ENCODE measurements at places on chromosomes 3 and 15.

DNA sequence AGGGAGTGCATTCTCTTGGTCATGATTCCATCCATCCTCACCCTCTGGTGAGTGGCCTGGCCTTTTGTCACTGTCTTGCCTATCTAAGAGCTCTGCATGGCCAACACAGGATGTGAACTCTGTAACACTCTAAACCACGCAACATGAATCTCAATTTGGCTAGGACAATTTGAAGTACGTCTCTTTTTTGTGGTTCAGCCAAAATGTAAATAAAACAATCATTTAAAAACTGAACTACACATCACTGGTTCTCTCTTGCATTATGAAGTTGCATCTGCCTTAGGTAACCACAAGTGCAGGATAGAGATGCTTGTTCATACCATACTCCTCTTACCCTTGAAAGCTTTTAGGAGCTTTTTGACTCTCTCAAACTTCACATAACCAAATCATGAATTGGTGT lies 27.3 kb downstream of the CCR3 start:
- no peak for DNase-seq

- no peak for DNase-seq
These were observed 431.8 kb downstream of the TBL1XR1 start for GRCh38 chr3:176765382-176765900.

DNA sequence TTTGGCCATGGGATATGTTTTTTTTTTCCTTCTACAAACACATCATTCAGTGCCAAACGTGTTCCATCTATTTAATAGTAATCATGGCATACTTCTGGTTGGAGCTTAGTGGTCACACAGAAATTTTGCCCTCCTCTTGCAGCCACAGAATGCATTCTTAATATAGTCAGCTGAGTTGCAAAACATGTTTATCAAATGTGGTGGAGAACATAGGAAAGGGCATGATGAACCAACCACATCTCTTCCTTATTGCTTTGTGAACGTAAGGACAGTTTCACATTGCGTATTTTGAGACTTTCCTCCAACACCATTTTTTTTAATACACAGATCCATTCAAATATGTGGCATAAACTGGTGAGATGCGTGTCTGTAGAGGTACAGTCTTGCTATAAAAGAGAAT lies 106.8 kb downstream of the BBX start:
- no peak for DNase-seq

DNA sequence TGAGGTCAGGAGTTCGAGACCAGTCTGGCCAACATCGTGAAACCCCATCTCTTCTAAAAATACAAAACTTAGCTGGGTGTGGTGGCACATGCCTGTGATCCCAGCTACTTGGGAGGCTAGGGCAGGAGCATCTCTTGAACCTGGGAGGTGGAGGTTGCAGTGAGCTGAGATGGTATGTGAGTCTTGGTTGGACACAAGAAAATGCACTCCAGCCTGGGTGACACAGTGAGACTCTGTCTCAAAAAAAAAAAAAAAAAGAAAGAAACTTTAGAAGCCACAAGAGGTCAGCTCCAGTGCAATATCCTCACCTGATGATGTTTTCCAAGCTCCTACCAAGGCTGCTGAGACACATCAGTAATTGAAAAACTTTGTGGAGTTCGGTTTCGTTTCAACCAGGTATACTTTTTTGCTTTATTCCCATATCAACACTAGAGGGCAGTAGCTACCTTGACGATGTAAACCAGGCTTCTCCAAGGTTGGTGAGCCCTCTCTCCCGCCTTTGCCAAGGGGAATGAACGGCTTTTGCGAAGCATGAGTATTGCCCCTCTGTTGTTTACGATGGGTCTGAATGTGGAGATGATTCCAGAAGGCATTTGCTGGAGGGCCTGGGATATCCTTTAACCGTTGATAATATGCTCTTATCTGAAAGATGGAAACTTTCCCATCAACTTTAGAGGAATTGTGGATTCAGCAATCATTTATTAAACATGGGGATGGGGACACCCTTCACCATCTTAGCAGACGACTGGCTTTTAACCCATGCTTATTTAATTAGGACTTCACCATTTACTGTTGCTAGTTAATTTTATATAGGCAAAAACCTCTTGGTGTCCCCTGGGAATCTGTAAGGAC lies 202.8 kb downstream of the SV2B start:
- peak; percentile 61 for DNase-seq

- DNase-seq = no peak
These were observed 9.1 kb downstream of the TRIM42 start for GRCh38 chr3:140686948-140687347.

DNA sequence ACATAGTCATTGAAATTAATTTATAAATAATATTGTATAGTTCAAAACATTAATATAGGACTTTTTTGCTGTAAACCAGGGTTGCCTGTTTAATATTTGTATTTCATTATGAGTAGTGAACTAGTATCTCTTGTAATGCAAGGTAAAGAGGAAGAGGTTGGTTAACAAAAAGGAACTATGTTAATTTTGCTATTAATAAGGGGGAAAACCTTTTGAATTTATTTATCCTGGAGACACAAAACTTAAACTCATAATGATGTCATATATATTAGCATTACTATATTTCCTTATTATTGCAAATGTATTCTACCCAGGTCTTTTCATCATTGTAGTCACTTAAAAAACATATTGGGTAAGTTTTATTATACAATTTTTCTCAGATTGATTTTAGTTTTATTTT lies 94.5 kb downstream of the CHL1 start:
- DNase-seq = no peak

- DNase-seq = no peak
These were observed 620.4 kb upstream of the NR2F2 start for GRCh38 chr15:95709959-95710695.

- DNase-seq = no peak
These were observed 36.9 kb downstream of the NR1D2 start for GRCh38 chr3:23981955-23982354.

GRCh38 chr3:46187341-46187700 lies 20.8 kb downstream of the CCR1 start:
- DNase-seq = no peak

DNA sequence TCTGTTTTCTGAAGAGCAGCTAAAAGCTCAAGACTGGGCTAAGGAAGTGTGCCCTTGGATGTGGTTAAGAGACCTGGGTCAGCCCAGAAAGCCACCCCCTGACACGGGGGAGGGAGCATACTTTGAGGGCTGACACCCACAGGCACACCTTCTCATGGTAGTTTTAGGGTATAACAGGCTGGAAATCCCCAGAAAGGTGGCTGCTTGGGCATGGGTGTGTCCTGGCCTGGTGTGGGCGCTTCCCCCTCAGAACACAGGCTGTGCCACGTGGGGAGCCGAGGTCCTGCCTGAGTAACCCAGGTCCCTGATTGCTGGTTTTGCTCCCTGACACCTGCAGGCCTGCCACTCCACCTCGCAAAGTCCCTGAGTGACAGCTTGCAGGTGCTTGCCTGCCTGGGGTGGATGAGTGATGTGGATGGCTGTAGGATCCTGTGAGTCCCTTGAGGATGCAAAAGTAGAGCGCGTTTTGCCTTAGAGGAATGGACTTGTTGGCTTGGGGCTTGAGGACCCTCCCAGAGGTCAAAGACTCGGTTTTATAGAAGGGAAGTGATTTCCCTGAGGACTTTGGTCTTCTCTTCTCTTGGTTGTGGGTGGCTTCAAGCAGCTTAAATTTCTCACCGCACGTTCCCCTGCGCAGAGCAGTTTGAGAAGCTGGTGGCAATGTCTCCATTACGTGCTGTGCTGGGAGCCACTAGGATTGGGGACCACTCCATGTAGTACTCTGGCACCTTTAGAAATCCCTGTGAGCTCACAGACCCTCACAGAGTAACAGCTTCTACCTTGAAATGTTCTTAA lies 94.4 kb downstream of the DNASE1L3 start:
- no peak for DNase-seq

DNA sequence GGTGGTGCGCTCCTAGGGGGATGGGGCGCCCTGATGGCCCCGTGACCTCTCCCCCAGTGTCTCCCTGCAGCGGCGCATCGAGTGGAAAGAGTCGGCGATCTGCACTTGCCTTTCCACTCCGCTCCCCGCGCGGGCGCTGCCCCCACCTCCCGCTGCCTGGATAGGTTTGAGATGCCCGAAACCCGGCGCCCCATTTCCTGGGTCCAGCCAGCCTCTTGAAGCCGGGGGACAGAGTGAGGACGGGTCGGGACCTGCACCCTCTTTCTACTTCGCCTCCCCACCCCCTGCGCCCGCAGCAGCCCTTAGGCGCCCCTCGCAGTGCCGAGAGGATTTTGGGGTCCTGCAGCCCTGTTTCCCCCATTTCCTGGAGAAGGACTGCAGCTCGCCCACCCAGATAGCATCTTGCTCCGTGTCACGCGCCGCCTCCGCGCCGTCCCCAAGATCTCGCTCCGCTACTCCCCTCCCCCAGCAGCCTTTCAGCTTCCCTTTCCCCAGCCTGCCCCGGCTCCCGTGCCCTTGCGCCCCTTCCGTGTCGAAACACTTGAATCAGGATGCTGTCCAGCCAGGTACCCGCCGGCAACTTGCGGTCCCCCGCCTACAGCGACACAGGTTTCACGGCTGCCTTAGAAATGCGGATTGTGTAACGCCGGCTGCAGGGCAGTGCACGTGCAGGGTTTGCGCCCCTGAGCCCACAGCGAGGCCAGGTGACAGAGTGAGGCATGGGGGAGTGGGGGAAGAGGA lies 519 bp downstream of the ABHD6 start:
- DNase-seq = peak; percentile 32

- no peak for DNase-seq
These were observed 53.5 kb downstream of the DGKG start for GRCh38 chr3:186308549-186308948.

GRCh38 chr3:107985496-107985895 lies 105.3 kb downstream of the CD47 start:
- no peak for DNase-seq

GRCh38 chr3:40715551-40715950 lies 190.8 kb downstream of the ZNF621 start:
- no peak for DNase-seq

- DNase-seq = no peak
These were observed 41.0 kb upstream of the SETD2 start for GRCh38 chr3:47204875-47205274.

DNA sequence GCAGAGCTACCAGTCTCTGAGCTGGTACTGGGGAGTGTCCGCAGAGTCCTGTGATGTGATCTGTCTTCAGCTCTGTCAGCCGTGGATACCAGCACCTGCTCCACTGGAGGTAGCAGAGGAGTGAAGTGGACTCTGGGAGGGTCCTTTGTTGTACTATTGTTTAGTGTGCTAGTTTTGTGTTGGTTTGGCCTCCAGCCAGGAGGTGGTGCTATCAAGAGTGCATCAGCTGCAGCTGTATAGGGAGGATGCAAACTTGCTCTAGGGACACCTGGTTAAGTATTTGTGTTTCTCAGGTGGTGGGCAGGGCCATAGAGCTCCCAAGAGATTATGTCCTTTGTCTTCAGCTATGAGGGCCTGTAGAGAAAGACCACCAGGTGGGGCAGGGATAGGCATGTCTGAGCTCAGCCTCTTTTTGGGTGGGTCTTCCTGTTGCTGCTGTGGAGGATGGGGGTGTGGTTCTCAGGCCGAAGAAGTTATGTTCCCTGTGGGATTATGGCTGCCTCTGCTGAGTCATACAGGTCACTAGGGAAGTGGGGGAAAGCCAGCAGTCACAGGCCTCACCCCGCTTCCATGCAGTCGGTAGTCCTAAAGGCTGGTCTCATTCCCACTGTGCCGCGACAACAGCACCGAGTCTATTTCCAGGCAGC lies 443.2 kb upstream of the TBL1XR1 start:
- DNase-seq = peak; percentile 86

- no peak for DNase-seq
These were observed 38.8 kb downstream of the PYGO1 start for GRCh38 chr15:55549305-55549704.

- no peak for DNase-seq
These were observed 4.0 kb upstream of the CFAP100 start for GRCh38 chr3:126390751-126391150.

DNA sequence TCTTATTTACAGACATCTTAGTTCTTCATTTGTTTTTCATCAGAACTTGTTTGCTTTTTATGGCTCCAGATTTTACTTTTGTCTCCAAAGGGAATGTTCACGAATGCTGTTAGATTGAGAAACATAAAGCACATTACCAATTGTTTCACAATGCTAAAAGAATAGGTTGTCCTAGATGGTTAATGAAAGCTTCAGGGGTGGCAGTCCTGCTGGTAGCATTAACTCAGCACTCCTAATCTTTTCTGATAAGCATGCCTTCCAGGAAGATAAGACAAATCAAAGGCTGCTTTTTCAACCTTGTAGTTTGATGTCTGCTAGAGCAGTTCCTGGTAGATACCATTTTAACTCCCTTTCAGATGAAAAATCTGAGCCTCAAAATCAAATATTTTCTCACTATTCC lies 619.4 kb downstream of the PYDC2 start:
- DNase-seq = no peak

GRCh38 chr15:86555098-86555497 lies 475.4 kb downstream of the AGBL1 start:
- DNase-seq = no peak

DNA sequence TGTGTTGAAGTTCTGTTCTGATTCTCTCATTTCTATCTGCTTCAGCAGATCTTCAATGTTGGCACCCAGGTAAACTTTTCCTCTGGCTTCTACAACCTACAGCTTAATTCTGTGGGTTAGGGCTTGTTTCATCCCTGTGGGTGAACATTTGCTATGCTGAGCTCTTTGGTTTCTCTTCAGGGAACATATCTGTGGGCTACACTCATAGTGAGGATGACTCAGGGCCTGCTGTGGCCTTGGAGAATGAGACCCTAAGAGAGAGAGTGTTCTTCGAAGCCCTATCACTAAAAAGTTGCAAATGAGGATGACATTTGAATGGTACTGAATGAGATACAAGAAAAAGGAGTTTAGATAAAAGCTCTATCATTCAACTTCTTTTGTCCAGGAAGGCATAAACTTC lies 346.2 kb upstream of the CBLB start:
- DNase-seq = no peak

Data from NCI-H1105 treated with DMSO at 0.1 percent for 48 hours (cell line).